Activated naive CD4-positive, alpha-beta T cell treated with anti-CD3 and anti-CD28 coated beads, Interleukin-2, amount 50 U/mL, for 16 hours (primary cell): ENCODE measurements at places on chromosomes 4 and X.

DNA sequence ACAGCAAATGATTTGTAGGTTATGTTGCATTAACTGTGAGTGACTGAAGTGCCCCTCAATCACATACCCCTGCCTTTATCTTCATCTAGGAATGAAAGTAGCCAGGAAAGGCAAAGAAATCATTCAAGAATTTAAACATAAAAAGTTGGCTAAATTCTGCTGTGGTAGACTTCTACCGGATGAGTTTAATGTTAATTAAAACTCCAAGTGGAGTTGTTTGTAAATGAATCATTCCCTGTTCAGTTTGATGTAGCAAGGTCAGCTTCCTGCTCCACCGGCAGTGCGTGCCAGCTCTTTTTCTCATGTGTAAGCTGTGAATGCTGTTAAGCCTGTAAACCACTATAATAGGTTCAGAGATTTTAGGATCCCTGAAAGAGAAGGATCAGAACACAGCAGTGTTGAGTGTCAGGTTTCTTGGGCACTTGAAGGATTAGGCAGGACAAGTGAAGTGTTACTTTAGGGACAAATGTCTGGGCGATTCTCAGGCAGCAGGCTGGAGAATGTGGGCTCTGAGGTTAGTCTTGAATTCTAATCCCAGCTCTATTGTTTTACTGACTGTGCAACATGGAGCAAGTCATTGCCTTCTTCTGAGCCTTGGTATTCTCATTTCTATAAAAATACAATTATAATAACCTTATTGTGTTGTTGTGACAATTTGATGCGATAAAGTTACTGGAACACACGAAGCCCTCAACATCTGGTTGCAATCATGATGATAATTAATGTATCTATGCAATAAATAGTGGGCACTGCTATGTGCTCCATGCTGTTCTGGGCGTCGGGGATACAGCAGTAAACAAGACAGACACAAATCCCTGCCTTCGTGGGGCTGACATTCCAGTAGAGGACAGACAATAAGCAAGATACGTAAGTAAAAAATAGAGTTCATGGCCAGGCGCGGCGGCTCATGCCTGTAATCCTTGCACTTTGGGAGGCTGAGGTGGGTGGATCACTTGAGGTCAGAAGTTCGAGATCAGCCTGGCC lies 112.0 kb downstream of the SHROOM3 start:
- no peak for DNase-seq

DNA sequence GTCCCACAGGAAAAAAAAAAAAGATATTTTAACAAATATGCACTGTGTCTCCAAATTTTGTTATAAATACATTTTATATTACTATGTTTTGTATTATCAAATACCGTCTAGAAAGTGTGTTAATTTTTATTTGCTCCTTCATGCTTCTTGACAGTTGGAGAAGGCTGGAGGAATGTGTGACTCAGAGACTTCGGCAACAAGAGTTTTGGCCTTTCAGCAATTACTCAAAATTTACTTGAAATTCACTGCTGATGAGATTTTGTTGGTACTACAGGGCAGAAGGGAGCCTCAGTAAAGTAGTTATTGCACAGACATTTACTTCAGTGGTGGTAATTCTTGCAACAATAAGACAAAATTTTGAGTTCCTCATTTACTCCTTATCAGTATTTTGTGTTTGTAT lies 2164.0 kb downstream of the PCDH7 start:
- DNase-seq, result no peak

DNA sequence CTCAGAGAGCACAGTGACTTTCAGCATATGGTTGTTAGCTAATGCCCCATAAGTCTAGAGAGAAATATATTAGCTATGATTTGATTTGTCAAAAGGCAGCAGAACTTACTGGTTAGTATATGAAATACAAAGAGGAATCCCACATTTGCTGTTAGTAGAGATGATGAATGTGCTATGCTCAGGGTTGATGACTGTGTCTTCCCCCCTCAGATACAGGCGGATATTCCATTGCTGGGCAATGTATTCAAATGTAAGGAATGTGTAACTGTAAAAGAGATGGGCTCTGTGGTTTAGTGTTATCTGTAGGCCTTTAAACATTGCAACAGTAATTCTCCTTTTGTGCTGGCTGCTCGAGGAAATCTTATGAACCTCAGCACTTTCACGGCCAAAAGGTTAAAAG lies 528.9 kb upstream of the ARX start:
- no peak for DNase-seq

- no peak for DNase-seq
These were observed 355.1 kb downstream of the HS3ST1 start for GRCh38 chr4:11073621-11074051.

- DNase-seq, result no peak
These were observed 132.6 kb downstream of the TBL1X start for GRCh38 chrX:9597361-9598035.

- no peak for DNase-seq
These were observed 17.2 kb downstream of the AFAP1 start for GRCh38 chr4:7922466-7922865.

GRCh38 chr4:110075891-110076290 lies 122.5 kb downstream of the ELOVL6 start:
- no peak for DNase-seq

DNA sequence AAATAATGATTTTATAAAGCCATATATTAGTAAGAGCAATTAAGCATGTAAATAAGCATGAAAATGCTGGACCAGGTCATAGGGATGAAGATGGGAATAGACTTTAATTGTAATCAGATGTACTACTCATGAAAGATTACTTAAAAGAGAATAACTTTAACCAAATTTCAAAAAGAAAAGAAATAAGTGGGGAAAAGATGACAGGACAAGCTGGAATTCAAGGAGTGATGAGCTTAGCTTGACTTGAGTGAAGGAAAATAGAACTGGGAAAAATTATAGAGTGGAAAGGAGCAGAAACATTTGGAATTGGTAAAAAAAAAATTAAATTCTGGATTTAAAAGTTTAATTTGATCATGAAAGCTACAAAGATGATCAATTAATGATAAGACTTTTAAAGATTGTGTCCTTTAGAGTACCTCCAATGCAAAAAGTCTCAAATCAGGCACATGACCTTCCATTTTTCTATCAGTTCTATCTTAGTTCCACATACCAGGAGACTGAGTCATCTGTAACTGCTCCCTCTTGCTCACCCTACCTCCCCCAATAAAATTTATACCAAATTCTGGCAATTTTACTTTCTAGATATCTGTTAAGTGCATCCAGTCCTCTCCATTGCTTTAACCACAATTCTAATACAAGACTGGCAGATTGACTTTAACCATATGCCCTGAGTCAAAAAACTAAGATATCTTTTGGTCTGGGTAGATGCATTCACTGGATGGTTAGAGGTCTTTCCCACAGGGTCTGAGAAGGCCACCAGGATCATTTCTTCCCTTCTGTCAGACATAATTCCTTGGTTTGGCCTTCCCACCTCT lies 56.4 kb upstream of the SLIT2 start:
- DNase-seq, result no peak

DNA sequence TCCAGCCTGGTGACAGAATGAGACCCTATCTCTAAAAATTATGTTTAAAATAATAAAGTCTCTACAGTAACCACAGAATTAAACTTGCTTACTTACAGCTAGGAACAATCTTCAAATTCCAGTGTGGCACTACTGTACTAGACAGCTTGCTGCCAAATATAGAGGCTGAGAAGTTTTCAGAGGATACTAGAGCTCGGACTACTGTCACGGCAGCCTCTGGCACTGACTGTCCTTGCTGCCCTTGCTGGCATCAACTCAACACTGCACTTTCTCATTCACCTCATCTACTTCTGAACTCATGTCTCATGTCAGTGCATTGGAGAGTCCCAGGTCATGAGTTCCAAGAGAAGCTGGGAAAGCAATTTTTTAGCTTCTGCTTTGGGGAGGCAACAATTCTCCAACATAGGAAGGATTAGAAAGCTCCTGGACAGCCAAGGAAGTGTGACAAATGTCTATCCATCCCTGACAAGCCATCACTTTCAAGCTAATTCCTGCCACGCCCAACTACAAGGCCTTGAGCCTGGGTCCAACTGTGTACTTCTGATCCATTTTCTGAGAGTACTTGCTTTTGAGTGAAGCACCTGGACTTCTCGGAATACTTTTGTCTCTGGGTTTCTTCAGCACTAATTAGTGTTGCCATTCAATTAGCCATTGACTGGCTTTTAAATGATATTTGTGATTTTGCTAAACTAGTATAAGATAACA lies 98.6 kb upstream of the NR3C2 start:
- DNase-seq, result no peak

GRCh38 chrX:130091980-130092522 lies 18.2 kb downstream of the ELF4 start:
- peak; percentile 65 for DNase-seq

GRCh38 chrX:14927401-14927800 lies 54.2 kb downstream of the MOSPD2 start:
- DNase-seq, result no peak

DNA sequence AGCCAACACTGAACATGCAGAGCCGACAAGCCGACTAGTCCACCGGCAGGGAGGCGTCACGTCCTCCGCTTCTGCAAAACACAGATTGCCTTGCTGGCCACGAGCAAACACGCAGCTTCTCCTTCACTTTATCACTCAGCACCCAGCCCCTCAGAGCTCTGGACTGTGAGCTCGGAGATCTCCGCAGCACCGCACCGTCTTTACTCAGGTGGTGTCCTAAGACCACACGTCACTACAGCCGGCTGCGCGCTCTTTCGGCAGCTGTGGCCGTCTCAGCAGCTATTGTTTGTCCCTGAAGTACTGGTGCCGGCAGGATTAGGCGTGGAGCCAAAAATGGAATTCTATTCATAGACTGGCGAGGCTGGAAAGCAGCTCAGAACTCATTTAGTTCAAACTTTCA lies 72.0 kb downstream of the FAT1 start:
- DNase-seq, result no peak

DNA sequence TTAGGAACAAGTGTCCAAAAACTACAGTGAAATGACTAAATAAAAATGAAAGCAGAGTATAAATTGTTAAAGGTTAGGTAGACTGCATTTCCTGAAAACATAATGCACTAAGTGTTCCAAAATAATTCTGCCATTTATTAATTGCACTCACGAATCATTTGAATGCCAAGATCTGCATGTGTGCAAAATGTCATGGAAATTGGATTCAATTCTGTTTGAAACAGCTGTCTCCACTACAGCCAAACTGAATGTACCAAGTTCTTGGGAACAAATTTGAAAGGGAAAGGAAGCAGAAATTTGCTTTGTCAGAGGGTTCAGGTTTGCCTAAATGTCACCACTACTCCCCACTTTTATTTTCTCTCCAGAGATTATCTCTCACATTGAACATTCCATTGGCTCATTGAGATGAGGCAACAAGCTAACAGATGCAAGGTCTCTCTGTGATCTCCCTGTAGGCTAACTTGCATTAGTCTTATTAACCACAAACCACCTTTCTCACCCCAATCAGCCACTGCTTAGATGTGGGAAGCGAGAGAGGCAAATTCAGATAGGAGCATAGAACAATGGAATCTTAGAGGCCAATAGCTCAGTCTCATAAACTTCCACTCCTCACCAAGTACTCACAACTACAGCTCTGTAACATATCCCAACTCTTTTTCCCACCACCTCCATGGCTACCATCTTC lies 226.6 kb downstream of the KDR start:
- no peak for DNase-seq

GRCh38 chr4:7679406-7680040 lies 244.8 kb upstream of the PSAPL1 start:
- DNase-seq, result no peak

GRCh38 chr4:156999175-156999517 lies 27.5 kb upstream of the PDGFC start:
- DNase-seq, result no peak

- DNase-seq, result no peak
These were observed 30.4 kb downstream of the SMAD1 start for GRCh38 chr4:145511913-145512522.

DNA sequence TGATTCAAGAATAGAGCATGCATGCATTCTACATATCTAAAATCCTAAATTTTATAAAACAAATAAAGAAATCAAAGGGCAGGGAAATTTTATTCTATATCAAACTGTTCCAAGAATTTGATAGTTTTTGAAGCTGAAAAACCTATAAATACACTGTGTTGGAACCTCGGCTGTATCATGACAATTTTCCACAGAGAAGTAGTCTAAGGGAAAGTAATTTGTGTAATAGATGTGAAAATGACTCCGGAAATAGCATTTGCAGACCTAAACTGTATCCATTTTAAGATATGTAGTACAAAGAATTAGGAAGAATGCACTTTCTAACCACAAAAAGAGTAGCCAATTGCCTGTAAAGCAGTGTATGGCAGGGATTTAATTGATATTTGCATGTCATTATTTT lies 112.5 kb upstream of the WDR17 start:
- no peak for DNase-seq

- DNase-seq, result no peak
These were observed 186.7 kb upstream of the WDFY3 start for GRCh38 chr4:85153221-85153620.

DNA sequence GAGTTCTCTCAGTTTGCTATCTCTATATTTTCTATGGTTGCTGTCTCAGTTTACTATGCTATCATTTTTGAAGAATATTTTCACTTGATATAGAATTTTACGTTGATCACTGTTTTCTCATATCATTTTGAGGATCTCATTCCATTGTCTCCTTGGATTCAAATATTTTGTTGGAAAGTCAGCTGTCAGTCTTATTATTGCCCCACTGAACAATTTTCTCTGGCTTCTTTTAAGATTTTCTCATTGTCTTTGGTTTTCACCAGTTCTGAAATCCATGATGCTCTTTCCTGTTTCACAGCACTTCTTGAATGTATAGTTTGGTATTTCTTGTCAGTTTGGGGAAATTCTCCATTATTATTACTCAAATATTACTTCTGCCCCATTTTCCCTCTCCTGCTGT lies 81.1 kb downstream of the ENPP6 start:
- no peak for DNase-seq

DNA sequence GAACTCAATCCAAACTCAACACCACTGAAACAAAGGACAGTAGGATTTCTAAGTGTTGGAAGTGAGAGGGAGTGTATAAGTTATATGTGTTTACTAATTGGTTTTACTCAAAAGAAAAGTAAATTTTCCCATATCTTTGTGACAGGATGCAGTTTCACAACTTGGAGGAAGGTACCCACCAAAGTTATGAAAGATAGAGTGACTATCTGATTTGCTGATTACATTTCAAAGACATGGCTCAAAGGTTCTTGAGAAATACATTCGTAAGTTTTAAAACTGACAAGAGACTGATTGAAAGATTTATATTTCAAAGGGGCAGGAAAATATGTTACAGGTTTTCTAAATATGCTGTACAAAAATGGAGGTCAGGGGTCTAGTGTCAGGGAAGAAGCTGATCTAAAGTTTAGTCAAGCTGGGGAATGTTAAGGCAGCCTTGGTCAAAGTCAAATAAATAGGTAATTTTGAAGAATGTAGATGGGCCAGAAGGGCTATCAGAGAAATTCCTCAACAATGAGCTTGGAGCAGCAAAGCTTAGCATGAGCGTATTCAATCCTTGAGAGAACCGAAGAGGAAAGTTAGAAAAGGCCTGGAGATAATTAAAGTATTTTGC lies 9.7 kb upstream of the COMMD8 start:
- DNase-seq, result no peak

GRCh38 chr4:100348473-100348872 lies 158.2 kb upstream of the DDIT4L start:
- no peak for DNase-seq

DNA sequence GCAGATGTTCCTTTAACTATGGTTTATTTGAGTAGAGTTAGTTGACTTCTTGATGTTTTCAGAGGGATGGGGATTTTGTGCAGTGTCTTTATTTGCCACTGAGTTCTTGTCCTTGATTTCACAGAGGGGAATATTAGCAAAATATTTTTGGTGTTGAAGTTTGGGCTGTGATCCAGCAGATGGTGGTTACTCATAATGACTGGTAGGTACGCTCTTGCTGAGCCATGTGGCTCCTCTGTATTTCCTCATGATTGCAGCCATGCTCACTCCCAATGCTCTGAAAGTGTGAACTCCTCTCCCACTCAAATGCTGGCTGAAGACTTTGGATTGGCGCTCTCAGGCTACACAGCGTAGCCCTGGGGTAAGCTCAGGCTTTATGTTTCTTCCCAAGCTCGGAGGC lies 77.7 kb downstream of the KLF8 start:
- no peak for DNase-seq
